H1 (cell line): ENCODE measurements at places on chromosomes 4 and X.

- H3K27ac ChIP-seq, result no peak overlapping the region
- H3K36me3 ChIP-seq, result no peaks in the 10 kb centered on the region
- DNase-seq, result no peak
- no peak overlapping the region for H3K4me3 ChIP-seq
Observed at GRCh38 chr4:130636486-130636885, 1540.5 kb downstream of the C4orf33 start.

GRCh38 chrX:22015139-22015750 is 16.9 kb upstream of the PHEX start:
- H3K4me1 ChIP-seq, result no peaks in the 10 kb centered on the region
- H3K27me3 ChIP-seq, result no peaks in the 10 kb centered on the region
- H3K27ac ChIP-seq, result no peak overlapping the region
- DNase-seq, result no peak

- no peak overlapping the region for H3K4me3 ChIP-seq
- H3K27me3 ChIP-seq, result no peaks in the 10 kb centered on the region
- no peaks in the 10 kb centered on the region for H3K36me3 ChIP-seq
- no peaks in the 10 kb centered on the region for H3K4me1 ChIP-seq
- H3K27ac ChIP-seq, result no peak overlapping the region
Observed at GRCh38 chr4:175066923-175067627, 148.9 kb downstream of the ADAM29 start.

DNA sequence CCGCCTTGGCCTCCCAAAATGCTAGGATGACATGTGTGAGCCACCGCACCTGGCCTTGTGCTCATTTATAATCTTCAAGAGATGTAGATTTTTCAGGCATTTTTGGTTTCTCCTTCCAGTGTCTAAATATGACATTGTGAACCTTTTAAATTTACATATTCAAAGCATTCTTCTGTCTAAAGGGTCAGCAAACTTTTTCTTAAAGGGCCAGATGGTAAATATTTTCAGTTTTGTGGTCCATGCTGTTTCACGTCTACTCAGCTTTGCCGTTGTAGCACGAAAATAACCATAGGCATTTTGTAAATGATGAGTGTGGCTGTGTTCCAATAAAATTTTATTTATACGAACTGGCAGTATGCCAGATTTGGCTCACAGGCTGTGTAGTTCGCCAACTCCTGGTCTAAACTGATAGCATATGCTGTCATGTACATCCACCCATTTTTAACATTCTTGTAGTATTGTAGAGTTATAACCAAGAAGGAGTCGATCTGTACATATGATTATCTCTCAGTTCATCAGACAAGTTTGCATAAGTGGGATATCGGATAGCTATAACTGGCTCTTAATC is 12.7 kb upstream of the GCNA start:
- H3K27me3 ChIP-seq, result no peaks in the 10 kb centered on the region
- no peak for DNase-seq
- H3K4me1 ChIP-seq, result no peaks in the 10 kb centered on the region
- no peak overlapping the region for H3K4me3 ChIP-seq
- H3K27ac ChIP-seq, result no peak overlapping the region
- peaks cover 22% of the 10 kb centered on the region for H3K36me3 ChIP-seq

DNA sequence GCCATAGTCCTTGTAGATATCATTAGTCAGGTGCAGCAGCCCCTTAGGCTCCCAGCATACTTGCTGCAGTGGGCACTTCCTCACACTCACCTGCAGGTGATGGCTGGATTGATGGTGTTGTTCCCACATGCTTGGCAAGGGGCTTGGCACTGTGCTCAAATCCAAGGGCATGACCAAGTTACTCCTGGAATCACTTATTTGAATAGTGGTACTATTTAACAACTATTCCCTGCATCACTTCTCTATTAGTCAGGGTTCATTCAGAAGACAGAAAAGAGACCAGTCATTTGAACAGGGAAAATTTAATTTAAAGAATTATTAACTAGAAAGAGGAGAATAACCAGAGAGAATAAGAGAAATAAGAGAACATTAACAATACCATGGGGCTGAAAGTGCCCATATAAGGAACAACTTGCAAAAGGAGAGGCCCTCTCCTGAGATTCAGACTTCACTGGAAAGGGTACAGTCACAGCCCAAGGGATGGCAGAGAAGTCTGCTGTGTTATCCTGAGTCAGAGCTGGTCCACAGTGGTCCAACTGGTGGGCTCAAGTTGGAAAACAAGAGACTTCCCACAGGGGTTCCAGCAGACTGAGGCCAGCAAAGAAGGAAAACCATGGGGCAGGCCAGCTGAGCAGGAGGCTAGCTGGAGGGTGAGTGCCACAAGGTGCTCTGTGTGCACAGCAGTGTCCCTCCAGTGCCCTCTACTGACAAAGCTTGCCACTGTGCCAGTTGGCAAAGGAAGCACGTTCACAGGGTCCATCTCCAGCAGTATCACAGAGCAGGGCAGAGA is 9.8 kb downstream of the SPP1 start:
- H3K4me3 ChIP-seq, result no peak overlapping the region
- H3K27ac ChIP-seq, result no peak overlapping the region
- no peaks in the 10 kb centered on the region for H3K4me1 ChIP-seq
- peak; percentile 74 for DNase-seq

DNA sequence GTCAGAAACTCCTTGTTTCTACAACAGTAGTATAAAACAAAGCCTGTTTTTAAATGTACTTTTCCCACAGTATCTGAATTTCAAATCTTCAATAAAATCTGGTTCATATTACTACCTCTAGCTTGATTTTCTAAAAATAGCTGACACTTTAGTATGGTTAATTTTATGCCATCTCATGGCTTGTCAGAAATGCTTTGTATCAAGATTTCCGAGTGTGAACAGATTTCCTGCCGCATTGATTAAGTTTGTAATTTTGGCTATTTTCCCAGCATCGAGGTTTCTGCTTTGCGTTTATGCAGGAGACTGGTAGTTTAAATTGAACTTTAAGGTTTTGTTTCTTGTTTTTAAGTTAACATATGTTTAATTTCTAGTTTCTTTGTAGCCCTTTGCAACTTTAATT is 44.2 kb downstream of the CLCN3 start:
- DNase-seq, result no peak
- H3K27me3 ChIP-seq, result no peaks in the 10 kb centered on the region
- H3K36me3 ChIP-seq, result peaks cover 6% of the 10 kb centered on the region; the same call in 1 of the 2 replicates
- no peaks in the 10 kb centered on the region for H3K4me1 ChIP-seq
- H3K27ac ChIP-seq, result no peak overlapping the region

GRCh38 chr4:185758807-185759206 is 53.2 kb downstream of the SORBS2 start:
- DNase-seq, result no peak
- no peaks in the 10 kb centered on the region for H3K27me3 ChIP-seq
- H3K4me1 ChIP-seq, result no peaks in the 10 kb centered on the region
- H3K27ac ChIP-seq, result no peak overlapping the region
- H3K4me3 ChIP-seq, result no peak overlapping the region

DNA sequence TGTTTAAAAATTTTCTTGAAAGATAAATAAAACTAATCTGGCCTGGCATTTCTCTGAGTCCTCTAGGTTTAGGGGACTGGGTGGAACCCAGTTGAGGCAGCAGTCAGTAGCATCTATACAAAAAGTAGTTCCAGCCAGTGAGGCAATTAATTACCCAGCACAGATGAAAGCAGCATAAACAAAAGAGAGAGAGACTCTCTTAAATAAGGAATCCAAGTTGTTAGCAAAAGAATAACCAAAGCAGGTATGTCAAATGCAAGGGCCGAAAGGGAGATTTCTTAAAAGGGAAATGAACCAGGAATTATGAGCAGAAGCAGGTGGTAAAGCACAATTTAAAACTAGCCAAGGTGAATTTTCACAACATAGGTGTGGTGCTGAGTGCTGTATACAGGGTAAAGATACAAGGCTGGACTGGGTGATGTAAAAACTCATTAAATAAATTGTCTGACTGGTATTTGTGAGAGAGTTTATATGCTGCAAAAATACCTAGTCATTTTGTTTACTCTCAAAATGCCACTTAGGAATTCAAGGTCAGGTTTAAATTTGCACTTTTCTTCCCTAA is 94.6 kb upstream of the GALNT7 start:
- H3K27me3 ChIP-seq, result no peaks in the 10 kb centered on the region
- peaks cover 15% of the 10 kb centered on the region for H3K4me1 ChIP-seq
- H3K27ac ChIP-seq, result peak overlapping the region; percentile 7; the same call in 1 of the 2 replicates

DNA sequence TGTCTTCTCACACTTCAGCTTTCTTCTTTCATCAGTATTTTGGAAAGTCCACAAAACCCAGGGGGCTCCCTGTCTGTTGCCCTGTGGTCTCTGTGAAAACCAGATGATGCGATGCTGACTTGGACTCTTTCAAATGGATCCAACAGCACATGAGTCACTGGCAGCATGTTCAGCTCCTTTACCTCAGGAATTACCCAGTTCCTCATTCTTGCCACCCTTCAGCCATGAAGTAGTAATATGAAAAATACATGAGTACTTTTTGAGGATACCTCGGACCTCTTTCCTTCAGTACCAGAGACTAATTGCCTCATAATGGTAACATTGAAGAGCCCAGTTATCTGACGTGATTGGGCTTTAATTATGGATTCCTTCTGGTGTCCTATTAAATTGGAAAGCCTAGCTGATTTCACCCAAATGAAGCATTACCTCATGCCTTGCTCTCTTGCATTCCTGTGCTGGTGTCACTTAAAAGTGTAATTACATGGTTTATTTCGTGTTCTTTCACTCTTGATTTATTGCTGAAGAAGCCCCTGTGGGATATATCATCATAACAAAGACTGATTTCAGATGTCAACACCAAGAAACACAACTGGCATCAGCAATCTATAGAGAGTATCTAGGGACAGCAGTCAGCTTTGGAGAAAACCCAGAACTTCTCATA is 63.4 kb downstream of the NFKB1 start:
- H3K4me3 ChIP-seq, result no peak overlapping the region
- H3K4me1 ChIP-seq, result no peaks in the 10 kb centered on the region
- no peaks in the 10 kb centered on the region for H3K36me3 ChIP-seq
- H3K27me3 ChIP-seq, result no peaks in the 10 kb centered on the region

DNA sequence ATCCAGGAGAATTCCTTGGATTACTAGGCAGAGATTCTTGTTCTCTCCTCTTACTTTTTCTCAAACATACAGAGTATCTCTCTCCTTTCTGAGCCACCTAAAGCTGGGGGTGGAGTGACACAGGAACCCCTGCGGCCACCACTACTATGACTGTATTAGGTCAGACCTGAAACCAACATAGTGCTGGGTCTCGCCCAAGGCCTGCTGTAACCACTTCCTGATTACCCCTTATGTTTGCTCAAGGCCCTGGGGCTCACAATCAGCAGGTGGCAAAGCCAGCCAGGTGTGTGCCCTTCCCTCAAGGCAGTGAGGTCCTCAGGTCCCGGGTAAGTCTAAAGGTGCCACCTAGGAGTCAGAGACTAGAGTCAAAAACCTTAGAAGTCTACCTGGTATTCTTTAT is 166.4 kb downstream of the PARM1 start:
- no peaks in the 10 kb centered on the region for H3K4me1 ChIP-seq
- H3K27me3 ChIP-seq, result no peaks in the 10 kb centered on the region
- no peak overlapping the region for H3K27ac ChIP-seq
- no peak overlapping the region for H3K4me3 ChIP-seq

GRCh38 chr4:3870567-3870962 is 104.4 kb downstream of the ADRA2C start:
- no peaks in the 10 kb centered on the region for H3K36me3 ChIP-seq
- H3K4me1 ChIP-seq, result no peaks in the 10 kb centered on the region
- no peak overlapping the region for H3K4me3 ChIP-seq
- no peak for DNase-seq
- H3K27ac ChIP-seq, result no peak overlapping the region
